ENCODE measurements at places on chromosomes 12 and 14.

- DNase-seq, result no peak
Observed at GRCh38 chr14:68768316-68768715, 24.6 kb downstream of the ZFP36L1 start.

DNA sequence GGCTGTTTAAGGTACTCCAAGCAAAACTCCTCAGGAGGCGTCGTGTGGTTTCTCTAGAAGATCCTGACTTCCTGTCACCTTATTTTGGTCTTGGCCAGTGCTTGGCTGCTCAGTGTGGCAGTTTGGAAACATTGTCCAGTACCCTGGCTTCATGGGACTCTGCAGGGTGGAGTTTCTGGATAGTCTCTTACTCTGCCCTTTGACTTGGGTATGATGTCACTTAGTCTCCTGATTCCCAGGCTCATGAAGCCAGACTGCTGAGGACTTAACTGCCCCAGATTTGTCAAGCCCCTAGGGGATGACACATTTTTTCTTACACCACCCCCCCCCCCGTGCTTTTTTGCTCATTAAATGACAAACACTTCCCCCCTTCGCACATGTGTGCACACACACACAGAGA, 82.7 kb downstream of the ADCK1 start:
- DNase-seq, result no peak

- DNase-seq, result no peak
Observed at GRCh38 chr12:27330846-27331245, 1.8 kb upstream of the BMAL2 start.

GRCh38 chr14:87002776-87003175, 990.2 kb downstream of the GALC start:
- DNase-seq, result no peak

DNA sequence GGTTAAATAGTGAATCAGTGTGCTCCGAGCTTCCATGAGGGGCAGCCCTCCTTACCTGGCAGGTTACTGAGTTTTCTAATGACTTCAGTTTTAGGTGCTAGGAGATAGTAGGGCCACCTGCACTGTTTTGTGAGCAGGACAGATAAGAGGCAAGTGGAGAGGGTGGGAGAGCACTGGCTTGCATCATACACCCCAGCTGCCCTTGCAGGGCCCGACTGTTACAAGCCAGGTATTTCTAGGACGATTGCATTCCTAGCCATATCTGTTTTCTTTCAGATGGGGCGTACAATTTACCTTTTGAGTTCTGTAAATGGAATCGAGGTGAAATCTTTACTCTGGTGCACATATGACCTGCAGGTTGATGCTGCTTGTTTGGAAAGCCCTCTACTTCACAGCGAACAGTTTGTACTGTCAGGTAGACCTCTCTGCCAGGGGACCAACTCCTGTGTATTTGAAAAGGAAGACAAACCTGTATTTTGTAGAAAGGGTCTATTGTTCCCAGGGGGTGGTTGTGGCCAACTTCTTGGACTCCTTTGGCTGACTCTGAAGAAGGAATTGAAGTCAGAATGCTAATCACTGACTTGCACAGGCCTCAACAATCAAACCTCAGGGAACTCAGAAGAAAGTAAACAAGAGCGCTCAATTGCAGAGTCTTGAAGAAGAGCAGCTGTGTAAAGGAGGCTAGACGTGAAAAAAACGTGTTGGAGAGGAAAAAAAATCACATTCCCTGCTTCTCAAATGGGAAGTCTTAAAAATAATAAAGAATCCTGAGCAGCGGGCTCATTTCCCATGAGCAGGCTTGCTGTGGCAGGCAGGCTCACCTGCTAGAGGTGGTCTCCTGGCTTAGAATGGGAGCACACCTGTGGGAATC, 57.3 kb downstream of the ETV6 start:
- DNase-seq, result no peak

DNA sequence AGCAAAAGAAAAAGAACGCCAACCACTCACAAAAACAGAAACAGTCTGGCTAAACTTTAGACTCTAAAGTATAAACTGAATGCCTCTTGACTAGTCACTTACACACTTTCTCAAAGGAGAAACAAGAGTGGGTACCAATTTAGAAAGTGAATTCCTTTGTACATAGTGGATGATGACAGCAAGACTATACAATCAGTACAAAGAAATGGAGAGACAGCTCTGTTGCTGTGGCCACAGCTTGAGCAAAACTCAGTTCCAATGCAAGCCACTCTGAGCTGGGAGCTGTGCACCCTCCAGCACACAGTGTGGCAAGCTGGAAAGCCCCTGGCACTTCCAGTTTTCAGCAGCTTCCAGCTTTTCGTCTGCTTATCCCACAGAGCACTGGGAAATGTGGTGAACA, 21.7 kb downstream of the NT5DC3 start:
- no peak for DNase-seq

DNA sequence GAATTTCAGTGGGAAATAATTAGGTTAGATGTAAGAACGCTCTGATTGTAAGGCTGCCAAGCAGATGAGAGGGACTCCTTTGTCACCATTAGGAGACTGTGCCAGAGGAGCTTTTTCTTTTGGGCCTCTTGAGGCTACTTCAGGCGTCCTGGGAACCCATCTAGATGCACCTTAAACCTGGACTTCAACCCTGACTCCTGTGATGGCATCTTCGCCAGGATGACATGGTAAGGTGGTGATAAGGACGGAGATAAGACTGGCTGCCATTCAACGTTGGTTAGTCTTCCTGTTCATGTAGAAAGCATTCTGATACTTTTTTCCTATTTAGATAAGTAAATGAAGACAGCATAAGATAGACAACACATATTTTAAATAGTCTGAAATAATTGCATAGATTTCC, 36.3 kb downstream of the STK38L start:
- no peak for DNase-seq

- DNase-seq, result no peak
Observed at GRCh38 chr12:15709551-15709950, 79.6 kb downstream of the EPS8 start.

DNA sequence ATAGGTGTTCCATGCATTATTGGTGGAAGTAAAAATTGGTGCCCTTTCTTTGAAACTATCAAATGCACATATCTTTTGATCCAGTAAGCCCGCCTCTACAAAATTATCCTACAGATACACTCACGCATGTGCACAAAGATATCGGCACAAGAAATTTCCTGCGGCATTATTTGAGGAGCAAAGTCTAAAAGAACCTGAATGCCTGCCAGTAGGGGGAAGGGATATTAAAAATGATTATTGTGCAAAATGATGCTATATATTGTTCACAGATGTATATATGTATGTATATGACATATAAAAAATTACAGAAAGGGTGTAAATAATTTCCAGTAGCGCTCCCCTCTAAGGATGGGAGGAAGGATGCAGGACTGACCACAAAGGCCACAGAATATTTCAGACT, 24.7 kb upstream of the ADIPOR2 start:
- no peak for DNase-seq

Measured in kidney epithelial cell (primary cell).